ENCODE measurements at places on chromosomes 7 and 10. TPM values are rescaled to one million over a fixed set of nuclear protein-coding genes. Genes with fewer than 3 reads are reported as not detected.

GRCh38 chr7:84998665-84999064 lies 188.2 kb downstream of the SEMA3D start:
- DNase-seq = no peak
- no peaks in the 10 kb centered on the region for H3K27me3 ChIP-seq
- H3K36me3 ChIP-seq = no peaks in the 10 kb centered on the region

GRCh38 chr10:127142136-127142535 lies 54.3 kb downstream of the INSYN2A start:
- H3K4me3 ChIP-seq = no peak overlapping the region
- no peak for DNase-seq
- H3K4me1 ChIP-seq = no peaks in the 10 kb centered on the region
- H3K27ac ChIP-seq = no peak overlapping the region
- H3K27me3 ChIP-seq = no peaks in the 10 kb centered on the region
- peaks cover 22% of the 10 kb centered on the region for H3K36me3 ChIP-seq

DNA sequence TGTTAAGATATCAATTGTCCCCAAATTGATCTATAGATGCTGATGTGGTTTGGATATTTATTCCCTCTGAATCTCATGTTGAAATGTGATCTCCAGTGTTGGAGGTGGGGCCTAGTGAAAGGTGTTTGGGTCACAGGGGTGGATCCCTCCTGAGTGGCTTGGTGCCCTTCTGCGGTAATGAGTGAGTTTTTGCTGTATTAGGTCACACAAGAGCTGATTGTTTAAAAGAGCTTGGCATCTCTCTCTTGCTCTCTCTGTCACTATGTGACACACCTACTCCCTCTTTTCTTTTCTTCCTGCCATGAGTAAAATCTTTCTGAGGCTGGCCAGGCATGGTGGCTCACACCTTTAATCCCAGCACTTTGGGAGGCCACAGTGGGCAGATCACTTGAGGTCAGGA lies 98.2 kb upstream of the KAT6B start:
- no peaks in the 10 kb centered on the region for H3K27me3 ChIP-seq
- no peaks in the 10 kb centered on the region for H3K36me3 ChIP-seq
- no peak overlapping the region for H3K27ac ChIP-seq
- DNase-seq = no peak

DNA sequence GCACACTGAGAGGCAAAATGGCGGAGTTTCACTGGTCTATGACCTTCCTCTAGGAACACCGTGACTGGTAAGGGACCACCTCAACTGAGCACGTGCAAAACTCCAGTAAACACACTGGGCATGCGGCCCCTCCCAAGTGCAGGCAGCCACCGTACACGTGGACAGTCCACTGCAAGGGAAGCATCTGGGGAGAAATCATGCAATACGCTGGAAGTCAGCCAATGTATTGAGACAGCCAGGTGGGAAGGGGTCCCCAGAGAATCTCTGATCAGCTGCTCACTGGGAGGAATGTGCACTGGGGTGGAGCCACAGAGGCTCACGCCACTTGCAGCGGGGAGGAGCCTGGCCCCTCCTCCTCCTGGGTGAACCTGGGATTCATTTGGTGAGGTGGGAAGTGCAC lies 49.3 kb downstream of the CFAP46 start:
- no peak overlapping the region for H3K27ac ChIP-seq
- peaks cover 7% of the 10 kb centered on the region for H3K4me1 ChIP-seq
- H3K36me3 ChIP-seq = no peaks in the 10 kb centered on the region

- no peak for DNase-seq
- H3K4me3 ChIP-seq = peak overlapping the region; percentile 23
- H3K36me3 ChIP-seq = no peaks in the 10 kb centered on the region
Observed at GRCh38 chr7:37259319-37259821, 189.3 kb downstream of the ELMO1 start.

SERPINE1 gene
- total RNA-seq = 7.8 TPM

ADARB2 gene
- total RNA-seq = 0.53 TPM

SPRN gene
- not detected for total RNA-seq

CYP26A1 gene
- not detected for total RNA-seq

All from suprapubic skin (tissue), 4 donors.